ENCODE measurements at places on chromosomes 1 and 21.

GRCh38 chr1:198833706-198834503 is 195.1 kb downstream of the PTPRC start:
- no peak for DNase-seq

DNA sequence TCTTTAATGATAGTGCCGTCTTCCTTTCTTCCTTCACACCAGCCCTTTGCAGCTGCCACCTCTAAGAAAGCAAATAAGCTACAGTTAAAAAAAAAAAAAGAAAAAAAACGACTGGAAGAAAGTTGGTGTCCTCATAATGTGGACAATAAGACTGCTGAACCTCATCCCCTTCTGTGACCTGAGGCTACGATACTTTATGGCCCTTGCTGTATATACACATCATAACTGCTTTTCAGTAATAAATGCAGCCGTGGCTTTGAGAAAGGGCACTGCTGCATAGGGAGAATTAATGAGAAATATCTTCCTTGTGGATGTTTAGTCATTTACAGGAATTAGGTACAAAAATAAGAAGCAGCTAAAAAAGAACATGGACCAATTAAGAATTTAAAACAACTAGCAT is 333.8 kb upstream of the ADGRL2 start:
- DNase-seq = no peak

GRCh38 chr1:207849646-207850045 is 61.3 kb downstream of the CD34 start:
- DNase-seq = no peak

DNA sequence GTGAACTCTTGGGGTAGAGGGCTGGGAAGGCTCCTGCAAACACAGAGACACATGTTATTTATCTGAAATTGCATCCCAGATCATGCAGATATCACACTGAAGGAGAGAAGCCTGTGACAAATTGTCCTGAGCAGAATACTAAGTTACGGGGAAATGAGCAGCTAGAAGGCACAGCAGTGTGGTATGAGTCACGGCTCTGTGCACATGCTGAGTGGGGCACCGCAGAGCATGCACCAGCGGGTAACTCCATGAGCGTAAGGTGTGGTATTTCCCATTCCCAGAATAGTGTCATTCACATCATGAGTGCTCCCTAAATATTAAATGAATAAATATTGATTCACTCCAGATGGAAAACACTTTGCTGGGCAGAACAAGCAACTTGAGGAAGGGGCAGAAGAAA is 21.3 kb upstream of the FCRL2 start:
- DNase-seq = no peak

- no peak for DNase-seq
These were observed 36.1 kb upstream of the PDE4B start for GRCh38 chr1:65756616-65757015.

GRCh38 chr1:31154000-31154631 is 85.6 kb downstream of the NKAIN1 start:
- no peak for DNase-seq

GRCh38 chr1:203871114-203871880 is 9.9 kb downstream of the SNRPE start:
- DNase-seq = peak; percentile 55

DNA sequence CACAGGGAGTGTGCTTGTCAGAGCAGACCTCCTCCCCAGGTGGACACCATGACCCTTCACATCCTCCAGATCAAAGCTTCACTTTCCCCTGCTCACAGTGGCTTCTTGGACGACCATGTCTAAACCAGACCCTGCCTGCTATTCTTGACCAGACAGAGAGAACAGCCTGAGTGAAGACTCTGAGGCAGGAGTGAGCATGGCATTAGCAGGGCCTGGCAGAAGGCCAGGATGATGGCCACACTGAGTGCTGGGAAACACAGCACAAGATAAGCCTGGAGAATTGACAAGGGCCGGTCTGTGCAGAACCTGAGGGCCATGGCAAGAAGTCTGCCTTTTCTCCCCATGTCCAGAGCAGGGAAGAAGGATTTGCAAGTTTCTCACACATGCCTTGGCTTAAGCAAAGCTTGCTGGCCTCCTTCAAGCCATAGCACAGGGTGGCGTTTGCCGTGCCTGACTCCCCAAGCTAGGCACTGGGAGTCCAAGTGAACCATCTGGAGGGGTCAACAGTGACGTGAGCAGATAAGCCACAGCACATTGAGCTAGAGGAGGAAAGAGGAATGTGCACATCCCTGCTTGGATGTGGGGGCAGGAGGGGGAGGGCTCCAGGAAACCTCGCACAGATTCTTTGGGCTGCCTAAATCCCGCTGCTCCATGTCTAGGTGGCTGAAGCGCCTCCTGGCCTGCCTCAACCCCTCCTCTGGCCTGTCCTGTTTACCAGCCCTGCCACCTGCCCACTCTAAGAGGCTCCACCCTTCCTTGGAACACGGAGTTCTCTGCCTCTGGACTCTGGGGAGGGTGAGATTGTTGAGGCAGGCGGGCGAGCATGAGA is 87.1 kb downstream of the CD58 start:
- no peak for DNase-seq

Data from NCI-H2081 treated with DMSO at 0.1 percent for 48 hours (cell line).